ENCODE measurements at places on chromosomes 3 and 15. TPM values are rescaled to one million over a fixed set of nuclear protein-coding genes. Genes with fewer than 3 reads are reported as not detected.

The TGM4 gene
- polyA plus RNA-seq, result 1.3 TPM

The ABHD5 gene
- 22.8 TPM for polyA plus RNA-seq

The ADAMTS9 gene
- polyA plus RNA-seq, result 0.43 TPM

The PRRT3 gene
- 0.22 TPM for polyA plus RNA-seq

DNA sequence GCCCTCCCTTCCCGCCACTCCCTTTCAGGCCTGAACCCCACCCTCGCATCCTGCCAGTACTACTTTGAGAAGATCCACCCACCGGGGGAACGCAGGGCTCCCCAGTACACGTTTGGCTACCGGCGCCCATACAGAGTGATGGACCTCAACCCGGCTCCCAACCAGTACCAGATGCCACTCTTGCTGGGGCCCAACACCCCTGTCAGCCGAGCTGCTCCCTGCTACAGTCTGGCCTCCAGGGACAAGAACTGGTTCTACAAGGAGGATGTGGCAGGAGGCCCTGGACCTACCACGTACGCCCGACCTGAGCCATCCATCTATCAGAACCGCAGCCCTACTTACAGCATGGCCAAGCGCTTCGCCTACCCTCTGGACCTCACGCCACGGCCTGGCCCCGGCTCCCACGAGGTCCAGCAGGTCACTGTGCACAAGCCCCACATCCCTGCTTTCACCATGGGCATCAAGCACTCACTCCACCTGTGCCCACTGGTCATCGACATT is 14.4 kb upstream of the CSPG4 start:
- DNase-seq, result no peak

- DNase-seq, result no peak
These were observed 209.5 kb upstream of the ALCAM start for GRCh38 chr3:105157067-105157765.

DNA sequence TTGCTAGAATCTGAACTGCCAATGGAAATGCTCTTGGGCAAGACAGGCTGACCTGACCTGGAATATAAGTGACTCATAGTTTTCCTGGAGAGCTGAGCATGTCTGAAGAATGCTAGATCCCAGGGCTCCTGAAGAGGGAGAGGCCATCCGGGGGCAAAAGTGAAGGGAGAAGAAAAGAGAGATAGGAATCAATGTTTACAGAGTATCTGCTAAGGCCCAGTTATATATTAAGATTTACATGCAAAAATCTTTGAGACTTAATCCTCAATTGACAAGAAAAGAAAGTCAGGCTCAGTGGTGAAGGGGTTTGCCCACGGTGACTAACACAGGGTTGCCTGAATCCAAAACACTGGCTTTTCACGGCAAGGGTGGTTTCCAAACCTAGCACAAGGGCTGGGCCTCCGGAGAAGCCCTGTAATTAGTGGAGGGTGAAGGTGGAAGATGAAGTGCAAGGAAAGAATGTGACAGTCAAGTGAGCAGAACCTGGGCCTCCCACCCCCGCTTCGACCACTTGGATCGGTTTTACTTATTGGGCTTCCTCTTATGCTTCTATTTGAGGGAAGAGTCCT is 91.7 kb upstream of the FGF12 start:
- peak; percentile 54 for DNase-seq

DNA sequence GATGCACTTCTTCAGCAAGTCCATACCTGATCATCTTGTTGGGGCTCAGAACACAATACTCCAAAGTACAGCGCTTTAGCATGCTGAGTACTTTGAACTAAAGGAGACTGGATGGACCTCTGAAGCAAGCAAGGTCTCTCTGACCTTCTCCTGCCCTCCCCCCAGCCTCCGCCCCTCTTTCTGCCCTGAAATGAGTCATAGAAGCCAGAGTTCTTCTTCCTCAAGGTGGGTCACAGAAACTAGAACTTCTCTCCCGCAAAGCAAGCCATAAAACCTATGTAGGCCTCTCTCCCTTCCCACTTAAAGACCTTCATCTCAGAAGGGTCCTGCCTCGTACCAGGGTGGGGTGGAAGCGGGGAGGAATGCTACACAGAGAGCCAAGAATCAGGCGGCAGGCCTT is 230.5 kb upstream of the PROK2 start:
- DNase-seq, result no peak

GRCh38 chr3:195078891-195079440 is 192.0 kb downstream of the XXYLT1 start:
- no peak for DNase-seq

DNA sequence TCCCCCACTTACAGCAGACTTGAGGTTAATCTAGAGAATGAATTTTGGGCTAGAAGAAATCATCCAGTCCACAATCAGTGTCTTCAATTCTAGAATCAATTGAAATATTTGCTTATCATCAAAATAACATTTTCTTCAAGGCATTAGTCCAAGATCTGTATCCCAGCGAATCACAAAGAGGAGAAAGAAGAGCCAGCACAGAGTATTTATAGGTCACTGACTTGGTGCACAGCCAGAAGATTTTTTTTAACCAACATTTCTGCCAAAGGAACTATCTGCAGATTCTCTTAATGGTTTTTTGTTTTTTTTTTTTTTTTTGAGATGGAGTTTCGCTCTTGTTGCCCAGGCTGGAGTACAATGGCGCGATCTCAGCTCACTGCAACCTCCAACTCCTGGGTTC is 178.2 kb downstream of the TNIK start:
- no peak for DNase-seq

- no peak for DNase-seq
These were observed 242.6 kb upstream of the TOPAZ1 start for GRCh38 chr3:43998836-43999727.

DNA sequence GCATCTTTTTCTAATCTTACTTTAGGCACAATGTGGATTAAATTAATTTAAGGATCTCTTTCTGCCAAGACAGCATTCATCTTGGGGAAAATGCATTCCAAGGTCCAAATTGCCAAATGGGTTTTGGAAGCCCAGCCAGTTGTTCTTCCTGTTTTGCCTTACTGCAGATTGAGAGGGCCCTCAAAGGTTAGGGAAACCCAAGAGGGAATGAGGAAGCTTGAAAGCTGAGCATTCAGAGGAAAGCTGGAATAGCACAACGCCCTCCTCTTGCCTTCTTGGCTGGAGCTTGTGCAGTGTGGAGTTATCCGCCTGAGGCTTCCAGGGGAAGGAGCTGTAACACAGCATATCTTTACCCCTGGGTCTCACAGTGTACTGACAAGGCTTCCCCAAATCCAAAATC is 18.2 kb upstream of the SACM1L start:
- no peak for DNase-seq

DNA sequence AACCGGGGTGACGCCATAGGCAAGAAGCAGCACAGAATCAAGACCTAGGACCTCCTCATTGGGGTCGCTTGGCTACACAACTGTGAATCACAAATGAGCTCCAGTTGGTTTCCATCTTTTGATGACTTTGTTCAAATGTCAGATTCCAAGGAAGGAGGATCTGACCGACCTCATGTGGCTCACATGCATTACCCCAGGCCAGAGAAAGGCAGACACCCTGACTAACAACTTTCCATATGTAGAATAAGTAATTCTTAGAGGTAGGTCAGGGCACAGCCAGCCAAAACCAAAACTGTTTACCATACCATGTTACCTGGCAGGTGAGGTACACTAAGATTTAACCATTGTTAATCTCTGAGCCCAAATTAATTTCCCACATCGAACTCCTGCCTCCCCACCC is 96.5 kb downstream of the CCNL1 start:
- DNase-seq, result no peak

All from keratinocyte (primary cell).